NCI-H460 (cell line): ENCODE measurements at places on chromosomes 7 and 10. TPM values are rescaled to one million over a fixed set of nuclear protein-coding genes. Genes with fewer than 3 reads are reported as not detected.

Gene SKIDA1
- 1.3 TPM in 2 replicates for total RNA-seq

Gene DLX5
- not detected in 2 replicates for total RNA-seq

Gene GTF2IRD1
- 26.6 and 27.3 TPM in 2 replicates for total RNA-seq

GRCh38 chr10:98433881-98434732, 12.6 kb downstream of the HPS1 start:
- no peak for DNase-seq

- DNase-seq = no peak
Measured at GRCh38 chr7:78993341-78993740, 460.1 kb downstream of the MAGI2 start.

GRCh38 chr10:32384171-32384570, 37.2 kb upstream of the EPC1 start:
- DNase-seq = no peak

DNA sequence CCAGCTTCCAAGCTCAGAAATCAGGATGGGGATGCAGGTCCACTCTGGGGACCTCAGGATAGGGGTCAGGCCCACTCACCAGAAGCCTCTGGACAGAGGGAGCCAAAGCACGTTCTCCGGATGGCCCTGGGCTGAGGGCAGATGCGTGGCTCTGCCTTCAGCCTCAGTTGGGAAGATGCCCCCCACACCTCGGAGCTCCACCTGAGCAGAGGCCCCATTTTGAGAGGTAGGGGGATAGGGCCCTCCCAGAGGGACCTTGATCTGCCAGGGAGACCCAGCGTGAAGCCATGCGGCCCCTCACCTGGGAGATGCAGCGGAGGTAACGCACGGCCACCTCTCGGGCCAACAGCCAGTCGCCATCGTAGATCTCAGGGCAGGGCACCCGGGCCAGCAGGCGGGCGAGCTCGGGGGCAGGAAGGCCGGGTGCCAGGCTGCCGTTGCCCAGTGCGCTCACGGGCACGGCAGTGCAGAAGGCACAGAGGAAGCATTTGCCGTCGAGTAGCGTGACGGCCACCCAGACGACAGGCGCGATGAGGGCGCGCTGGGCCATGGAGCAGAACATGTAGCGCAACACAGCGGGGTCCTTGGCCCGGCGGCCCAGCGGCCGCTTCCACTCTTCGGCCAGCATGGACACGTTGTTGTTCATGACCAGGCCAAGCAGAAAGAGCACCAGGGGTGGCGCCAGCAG, 660 bp downstream of the CALHM1 start:
- DNase-seq = no peak

DNA sequence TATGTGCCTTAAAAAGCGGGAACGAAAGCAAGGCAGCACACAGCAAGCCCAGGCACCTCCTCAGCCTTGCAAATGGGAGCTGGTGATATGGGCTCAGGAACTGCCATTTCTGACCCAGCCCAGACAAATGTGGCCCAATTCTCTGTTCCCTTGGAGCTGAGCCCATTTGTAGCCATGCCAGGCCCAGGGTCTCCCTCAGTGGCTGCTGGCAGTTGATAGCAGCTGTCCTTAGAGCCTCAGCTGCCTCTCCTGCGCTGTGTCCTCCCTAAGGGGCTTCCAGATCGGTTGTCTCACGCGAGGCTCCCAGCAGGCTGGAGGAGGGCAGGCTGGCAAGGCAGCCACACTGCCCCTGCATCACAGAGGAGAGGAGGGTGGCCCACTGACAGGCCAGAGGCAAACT, 275.8 kb downstream of the KCNMA1 start:
- no peak for DNase-seq

GRCh38 chr7:1229956-1230355, 2.7 kb upstream of the UNCX start:
- DNase-seq = no peak

DNA sequence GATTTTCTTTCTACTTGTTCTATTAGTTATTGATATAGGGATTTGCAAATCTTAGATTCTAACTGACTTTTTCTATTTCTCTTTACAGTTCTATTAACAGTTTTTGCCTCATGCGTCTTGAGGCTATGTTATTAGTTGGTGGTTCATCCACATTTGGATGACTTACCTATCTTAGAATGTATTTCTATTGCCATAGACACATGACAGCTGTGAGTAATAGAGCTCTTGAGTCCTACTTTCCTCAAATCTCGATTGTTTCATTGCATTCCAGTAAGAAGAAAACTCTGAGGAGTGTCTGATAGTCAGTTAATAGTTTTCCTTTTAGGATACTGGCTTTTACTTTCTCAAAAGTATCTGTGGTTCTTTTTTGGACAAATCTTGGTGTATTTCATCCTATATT, 241.4 kb upstream of the ZNF32 start:
- no peak for DNase-seq

Gene ZNF25
- total RNA-seq = 6.4 and 9.4 TPM in 2 replicates

DNA sequence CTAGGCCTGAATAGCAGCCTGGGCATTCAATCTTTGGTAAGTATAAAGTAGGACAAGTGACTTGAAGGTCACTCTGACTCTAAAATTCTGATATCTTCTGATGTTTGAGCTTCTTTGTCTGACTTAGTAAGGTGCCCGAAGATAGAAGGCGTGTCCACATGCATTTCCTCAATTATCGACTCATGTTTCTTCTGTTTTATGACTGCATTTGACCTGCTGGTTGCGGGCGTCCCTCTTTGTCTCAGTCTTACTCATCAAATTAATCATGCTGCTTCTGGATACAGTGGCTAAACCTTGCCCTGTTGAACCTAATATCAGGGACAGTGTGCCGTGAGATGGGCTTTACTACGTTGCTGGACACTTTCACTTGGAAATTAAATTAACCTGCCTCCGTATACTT, 534.1 kb downstream of the SDK1 start:
- DNase-seq = no peak

Gene FKBP9
- total RNA-seq = 130 and 146 TPM in 2 replicates

Gene GIMAP7
- total RNA-seq = not detected in 2 replicates

DNA sequence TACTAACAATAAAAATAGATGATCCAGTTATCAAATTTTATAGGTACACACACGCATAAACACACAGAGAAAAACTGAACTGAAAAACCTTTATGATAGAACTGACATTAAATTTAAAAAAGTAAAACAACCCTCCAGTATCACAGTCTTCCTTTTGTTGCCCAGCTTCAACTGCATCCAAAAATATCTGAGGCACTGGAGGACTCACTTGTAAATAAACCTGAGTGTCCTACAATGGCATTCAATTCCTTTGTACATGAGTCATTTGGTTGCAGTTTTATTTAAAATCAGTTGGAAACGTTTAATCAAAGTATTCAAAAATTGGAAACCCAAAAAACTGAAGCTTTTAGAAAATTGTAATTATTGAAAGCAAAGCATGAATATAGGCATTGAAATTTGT, 265.2 kb upstream of the CSTF2T start:
- DNase-seq = no peak

DNA sequence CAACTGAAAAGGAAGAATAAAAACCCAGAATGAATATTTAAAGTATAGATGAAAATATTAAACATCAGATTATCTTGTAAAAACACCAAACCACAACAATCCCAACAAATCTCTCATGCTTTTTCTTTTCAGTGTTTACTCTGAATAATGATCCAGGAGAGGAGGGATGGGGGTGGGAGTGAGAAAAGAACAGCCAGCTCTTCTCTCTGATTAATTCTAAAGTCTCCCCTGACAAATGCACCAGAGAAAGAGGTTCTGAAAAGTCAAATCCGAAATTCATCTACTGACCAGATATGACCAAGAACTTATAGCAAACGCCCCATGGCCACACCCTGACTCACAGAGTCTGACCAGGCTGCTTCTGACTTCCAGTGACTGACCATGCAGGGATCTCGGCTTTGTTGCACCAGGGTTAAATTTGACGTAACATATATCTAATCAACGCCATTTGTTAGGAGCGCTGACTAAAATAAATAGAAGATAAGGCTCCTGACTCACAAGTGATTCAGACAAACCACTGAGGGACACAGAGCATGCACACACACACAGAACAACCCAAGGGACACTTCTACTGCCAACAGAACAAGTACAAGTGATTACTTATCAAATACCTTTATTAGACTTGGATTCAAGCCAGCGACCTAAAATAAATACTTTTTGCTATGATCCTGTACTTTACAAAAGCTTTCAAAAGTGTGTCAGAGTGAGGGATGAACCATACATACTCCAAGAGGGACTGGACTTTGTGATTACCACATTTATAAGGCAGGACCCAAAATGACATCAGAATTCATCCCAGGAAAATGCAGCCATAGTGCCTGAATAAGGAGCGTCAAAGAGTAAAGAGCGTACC, 9.3 kb upstream of the SPOCK2 start:
- DNase-seq = peak; percentile 90

DNA sequence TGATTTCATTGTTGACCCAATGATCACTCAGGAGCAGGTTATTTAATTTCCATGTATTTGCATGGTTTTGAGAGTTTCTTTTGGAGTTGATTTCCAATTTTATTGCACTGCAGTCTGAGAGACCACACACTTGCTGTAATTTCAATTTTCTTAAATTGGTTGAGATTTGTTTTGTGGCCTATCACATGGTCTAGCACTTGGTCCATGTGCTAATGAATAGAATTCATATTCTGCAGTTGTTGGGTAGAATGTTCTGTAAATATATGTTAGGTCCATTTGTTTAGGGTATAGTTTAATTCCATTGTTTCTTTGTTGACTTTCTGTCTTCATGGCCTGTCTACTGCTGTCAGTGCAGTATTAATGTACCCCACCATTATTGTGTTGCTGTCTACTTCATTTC, 36.3 kb upstream of the PPP1R9A start:
- DNase-seq = no peak

GRCh38 chr10:89783406-89783805, 82.0 kb downstream of the KIF20B start:
- no peak for DNase-seq

Gene AKR1C1
- 1,075 and 1,182 TPM in 2 replicates for total RNA-seq

GRCh38 chr7:96284835-96285234, 37.1 kb downstream of the SLC25A13 start:
- no peak for DNase-seq

Gene NRP1
- 11.6 and 12.2 TPM in 2 replicates for total RNA-seq

- no peak for DNase-seq
Measured at GRCh38 chr10:121059351-121059750, 208.2 kb downstream of the WDR11 start.

- no peak for DNase-seq
Measured at GRCh38 chr10:47092831-47093230, 181.6 kb downstream of the PTPN20 start.

DNA sequence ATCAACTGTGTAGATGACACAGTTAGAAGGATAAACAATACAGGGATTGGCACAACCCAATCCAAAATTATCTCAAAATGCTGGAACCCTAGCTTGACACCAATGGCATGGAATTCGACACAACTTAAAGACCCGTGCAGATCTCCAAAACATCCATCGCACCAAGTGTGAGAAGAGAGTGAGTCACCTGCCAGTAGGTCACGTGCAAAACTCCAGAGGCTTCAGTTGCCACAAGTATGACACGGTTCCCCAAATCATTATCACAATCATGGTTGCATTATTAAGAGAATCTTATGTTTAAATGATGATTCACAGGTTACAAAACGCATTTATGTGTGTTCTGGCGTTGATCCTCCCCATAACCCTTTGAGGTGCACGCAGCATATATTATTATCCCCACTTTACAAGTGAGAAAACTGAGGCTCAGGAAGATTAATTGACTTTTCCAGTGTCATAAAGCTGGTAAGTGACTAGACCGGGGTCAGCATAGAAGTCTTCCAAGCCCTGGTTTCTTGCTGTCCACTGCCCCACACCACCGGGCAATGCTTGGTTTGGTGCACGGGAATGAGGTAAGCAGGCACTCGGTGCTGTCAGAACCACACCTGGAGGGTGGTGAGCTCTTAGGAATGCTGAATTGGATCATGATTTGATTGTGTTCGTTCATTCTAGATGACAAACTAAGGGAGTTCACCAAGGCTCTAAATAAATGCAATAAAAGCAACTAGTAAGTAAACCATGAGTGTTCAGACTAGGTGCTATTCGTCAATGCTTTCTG, 23.6 kb upstream of the STK17A start:
- DNase-seq = no peak

Gene LDB3
- 0.15 and 0.17 TPM in 2 replicates for total RNA-seq

GRCh38 chr7:26937939-26938623, 73.7 kb upstream of the SKAP2 start:
- no peak for DNase-seq

- DNase-seq = no peak
Measured at GRCh38 chr7:39647816-39648215, 24.4 kb downstream of the RALA start.

DNA sequence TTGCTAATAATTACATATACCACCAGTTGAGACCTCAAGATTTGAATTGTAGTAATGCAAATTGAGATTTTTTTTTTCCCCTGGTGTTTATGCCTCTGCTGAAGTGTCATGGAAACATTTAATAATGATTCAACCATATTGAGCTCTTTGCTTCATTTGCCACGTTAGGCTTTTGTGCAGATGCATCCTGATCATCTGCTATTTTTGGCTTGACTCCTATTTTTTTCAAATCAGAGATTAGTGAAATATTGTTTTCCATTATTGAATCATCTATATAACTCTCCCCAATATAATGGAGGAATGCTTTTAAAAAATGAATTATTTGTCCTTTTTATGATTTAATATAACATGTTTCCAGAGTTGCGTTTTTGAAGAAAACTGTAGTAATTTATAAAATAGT, 115.1 kb downstream of the SRI start:
- DNase-seq = no peak

Gene GALNT11
- total RNA-seq = 25.8 and 33.4 TPM in 2 replicates

Gene UBN2
- total RNA-seq = 5.4 and 6.5 TPM in 2 replicates

DNA sequence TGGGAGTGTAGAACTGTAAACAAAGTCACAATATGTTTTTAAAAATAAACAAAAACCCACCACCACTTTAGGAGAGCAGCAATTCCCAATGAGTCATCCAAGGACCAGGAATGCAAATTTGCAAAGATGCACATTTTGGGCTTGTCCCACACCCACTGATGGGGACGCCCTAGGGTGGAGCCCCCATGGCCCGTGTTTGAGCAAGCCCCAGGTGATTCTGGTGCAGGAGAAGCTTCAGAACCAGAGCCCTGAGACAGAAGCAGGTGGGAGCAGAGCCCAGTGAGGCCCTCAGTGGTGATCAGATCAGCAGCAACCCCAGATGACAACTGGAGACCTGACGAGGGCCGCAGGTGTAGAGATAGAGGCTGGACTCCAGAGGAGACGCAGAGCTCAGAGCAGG, 55.1 kb upstream of the PFKP start:
- DNase-seq = no peak

DNA sequence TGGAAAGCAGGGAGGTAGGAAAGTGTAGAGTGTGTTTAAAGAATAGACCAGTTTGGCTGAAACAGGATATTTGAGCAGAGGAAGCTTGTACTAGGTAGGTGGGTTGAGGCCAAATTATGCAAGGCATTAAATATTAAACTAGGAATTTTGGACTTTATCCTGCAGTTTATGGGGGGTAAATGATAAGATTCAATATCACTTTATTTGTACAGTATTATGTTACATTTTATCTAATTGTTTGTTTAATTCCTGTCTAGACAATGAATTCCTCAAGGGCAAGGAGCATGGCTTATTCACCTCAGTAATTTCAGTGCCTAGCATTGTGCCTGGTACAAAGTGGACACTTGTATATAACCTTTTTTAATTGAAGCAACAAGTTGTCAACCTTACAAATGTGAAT, 125.9 kb downstream of the CFTR start:
- no peak for DNase-seq

Gene GPR15LG
- total RNA-seq = not detected in 2 replicates

Gene TMEM270
- total RNA-seq = 0.55 TPM in 1 of 2 replicates, not detected in the other
